ENCODE measurements at places on chromosomes 3 and 15.

GRCh38 chr15:40081691-40082194 lies 26.9 kb downstream of the BMF start:
- peak; percentile 32 for DNase-seq

DNA sequence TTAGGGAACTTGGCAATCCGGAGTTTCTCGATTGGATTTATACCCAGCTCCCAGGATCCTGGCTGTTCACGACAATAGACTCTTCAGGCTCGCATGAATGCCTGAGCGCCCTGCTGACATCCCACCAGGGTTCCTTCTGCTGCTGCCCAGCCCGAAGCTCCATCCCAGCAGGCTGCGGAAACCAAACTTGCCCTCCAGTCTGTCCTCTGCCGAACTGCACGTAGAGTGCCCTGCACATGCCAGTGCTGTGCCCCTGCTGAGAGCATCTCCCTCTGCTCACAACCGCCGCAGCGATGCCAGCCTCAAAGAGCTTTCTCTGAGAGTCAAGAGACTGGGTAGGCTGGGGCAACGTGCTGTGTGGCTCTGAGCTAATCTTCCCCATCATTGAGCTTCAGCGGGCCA lies 6.9 kb downstream of the ADAMTS7 start:
- DNase-seq: no peak

GRCh38 chr3:162729686-162730085 lies 1233.1 kb downstream of the OTOL1 start:
- no peak for DNase-seq

DNA sequence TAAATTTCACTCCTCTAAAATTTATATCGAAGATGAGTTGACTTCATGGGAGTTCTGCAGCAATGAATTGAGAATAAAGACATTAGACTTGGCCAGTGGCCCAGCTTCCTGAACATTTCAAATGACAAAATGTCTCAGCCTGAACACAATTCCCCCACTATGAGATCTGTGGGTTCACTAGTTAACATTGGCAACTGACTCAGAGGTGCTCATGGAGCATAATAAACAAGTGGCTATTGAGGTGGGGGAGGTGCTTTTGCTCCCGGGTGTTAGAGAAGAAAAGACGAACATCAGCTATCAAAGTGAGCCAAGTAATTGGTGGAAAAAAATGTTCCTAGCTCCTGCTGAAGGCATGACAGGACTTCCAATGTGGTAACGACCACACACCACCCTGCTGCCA lies 6.3 kb downstream of the ATP13A4 start:
- no peak for DNase-seq

DNA sequence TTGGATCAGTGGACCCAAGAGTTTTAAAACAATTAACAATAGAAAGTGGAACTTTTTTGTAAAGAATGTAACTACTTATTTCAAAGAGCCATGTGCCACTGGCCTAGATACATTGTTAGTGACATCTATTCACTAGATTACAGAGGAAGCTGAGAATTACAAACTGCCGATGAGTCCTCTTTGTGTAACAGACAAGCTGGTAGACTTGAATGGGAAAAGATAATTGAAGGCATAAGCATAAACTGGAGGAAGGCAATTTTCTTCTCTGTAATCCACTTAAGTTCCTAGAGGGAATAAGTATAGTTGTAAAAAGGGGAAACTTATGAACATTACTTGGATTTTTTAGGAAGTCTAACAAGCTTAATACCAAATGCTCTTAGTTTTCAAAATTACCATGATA lies 15.1 kb downstream of the THUMPD3 start:
- no peak for DNase-seq

GRCh38 chr3:120421926-120422325 lies 28.9 kb downstream of the FSTL1 start:
- no peak for DNase-seq

- no peak for DNase-seq
These were observed 42.7 kb upstream of the TFRC start for GRCh38 chr3:196124608-196125007.

- DNase-seq: no peak
These were observed 4.9 kb upstream of the ALAS1 start for GRCh38 chr3:52193065-52193464.

- DNase-seq: no peak
These were observed 527.6 kb downstream of the DIPK2A start for GRCh38 chr3:144499001-144499930.

DNA sequence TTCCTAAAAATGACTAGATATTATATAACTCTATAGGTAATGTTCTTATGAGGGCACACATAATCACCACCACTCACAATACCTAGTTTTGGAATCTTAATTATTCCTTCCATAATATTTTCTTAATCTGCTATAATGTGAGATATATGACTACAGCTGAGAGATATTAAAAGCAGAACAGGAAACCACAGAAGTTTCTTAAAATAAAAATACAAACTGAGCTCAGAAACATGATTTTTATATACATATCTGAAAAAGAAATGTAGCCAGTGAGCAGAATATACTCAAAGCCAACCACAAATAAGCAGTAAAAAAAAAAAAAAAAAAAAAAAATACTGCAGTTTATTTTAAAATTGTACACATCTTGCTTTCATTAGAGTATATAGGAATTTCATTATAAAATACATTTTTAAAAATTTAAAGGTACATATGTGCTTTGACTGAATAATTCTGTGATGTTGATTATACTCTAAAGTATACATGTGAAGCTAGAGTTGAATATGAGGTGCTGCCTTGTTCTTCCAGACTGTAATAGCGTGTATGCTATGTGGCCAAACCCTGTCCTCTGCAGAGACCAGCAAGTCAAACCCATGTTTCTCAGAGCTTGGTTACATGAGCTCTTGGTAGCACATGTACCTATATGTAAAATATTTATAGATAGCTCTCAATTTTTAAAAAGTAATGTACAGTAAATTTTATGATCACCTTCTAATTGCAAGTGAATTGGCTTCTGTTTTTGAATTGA lies 175.0 kb downstream of the UBE2E2 start:
- DNase-seq: no peak

- peak; percentile 71 for DNase-seq
These were observed 11.1 kb upstream of the THUMPD3 start for GRCh38 chr3:9351709-9352126.

- DNase-seq: no peak
These were observed 37.0 kb downstream of the GOLM2 start for GRCh38 chr15:44325568-44325967.

- no peak for DNase-seq
These were observed 256.5 kb downstream of the AGBL1 start for GRCh38 chr15:86336051-86336788.

GRCh38 chr3:52097851-52098507 lies 41.6 kb upstream of the DUSP7 start:
- peak; percentile 54 for DNase-seq
